Fibroblast of pulmonary artery (primary cell): ENCODE measurements at places on chromosomes 2 and 18.
A peak's percentile ranks its signal among the peaks of the same experiment; 100 is the strongest.

DNA sequence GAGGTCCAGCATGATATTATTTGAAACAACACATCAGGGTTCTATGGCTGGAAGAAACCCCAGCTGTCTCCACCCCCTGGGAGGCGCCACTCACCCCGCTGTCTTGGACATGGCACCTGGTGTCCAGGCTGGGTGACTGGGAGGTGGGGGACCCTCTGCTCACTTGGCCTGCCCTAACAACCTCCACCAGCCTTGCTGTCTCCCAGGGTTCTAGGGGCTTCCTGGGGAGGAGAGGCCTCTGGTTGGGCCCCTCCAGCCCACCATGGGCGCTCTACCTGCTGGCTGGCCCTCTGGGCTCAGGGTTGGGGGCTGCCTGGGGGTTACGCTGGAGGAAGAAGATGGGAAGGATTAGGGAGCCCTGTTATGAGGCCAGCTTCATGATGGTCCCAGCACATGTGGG lies 16.3 kb downstream of the PER2 start:
- no peak for DNase-seq

GRCh38 chr18:10851824-10852319 lies 297.5 kb downstream of the PIEZO2 start:
- DNase-seq, result peak; percentile 90

DNA sequence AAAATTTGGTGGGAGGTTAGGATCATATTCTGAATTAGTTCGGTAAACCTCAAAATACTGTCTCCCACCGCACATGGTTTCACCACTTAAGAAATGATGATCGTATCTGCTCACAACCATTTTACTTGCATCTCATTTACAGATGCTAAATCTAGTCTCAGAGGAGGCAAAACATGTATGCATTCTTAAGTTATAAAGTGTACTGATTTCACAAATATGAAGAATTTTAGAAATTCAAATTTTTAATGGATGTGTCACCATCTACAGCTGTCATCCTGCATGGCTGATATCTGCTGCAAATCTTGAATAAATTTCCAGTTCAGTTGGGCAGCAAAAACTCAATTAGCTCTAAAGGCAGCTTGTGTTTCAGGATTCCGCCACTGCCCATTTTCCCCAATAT lies 243.3 kb upstream of the KCNJ3 start:
- peak; percentile 24 for DNase-seq

DNA sequence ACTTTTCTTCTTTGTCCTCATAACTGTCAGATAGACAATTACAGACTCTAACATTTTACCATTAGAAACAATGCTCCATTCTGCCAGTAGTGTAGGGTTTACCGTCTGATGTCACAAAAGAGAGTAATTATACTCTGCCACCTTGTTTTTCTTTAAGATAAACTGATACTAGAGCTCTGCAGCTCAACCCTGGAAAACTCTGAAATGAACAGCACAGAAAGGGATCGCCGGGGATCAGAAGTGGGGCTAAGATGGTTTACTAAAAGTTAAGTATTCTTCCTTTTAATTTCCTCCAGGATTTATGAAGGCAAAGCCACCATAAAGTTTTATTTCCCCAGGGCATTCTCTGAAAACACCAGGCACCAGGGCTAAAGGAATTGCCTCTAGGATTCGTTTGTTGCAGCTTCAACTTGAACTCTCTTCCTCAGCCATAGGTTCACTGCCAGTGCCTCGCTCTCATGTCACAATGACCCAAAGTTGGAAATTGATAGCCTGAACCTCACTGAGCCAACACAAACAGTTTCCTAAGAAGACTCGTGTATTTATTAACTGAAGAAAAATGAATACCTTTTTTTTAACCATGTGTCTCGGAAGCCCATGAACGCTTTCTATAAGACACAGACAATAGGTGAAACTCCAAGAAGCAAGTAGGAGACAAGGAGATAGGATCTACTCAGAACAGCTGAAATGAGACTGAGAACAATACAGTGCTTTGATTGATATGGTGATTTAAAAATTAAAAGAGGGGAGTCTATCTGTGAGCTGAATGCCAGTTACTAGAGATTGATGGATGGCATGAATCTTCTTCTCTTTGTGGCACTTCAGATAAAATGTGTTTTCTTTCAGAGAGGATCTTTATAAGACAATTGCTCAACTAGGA lies 121.5 kb upstream of the SPATS2L start:
- DNase-seq, result no peak

DNA sequence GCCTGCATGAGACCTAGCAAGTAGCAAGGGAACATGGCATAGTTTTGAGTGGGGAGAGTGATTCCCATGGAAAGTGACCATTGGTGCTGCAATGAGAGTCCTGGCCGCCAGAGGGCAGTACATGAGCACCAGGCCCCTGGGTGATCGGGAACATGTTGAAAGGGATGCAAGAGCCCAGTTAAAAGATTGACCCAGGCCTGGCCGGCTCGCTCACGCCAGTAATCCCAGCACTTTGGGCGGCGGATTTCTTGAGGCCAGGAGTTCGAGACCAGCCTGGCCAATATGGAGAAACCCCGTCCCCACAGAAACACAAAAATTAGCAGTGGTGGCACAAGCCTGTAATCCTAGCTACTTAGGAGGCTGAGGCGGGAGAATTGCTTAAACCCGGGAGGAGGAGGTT lies 22.2 kb downstream of the FAP start:
- peak; percentile 81 for DNase-seq

GRCh38 chr2:15647622-15648590 lies 56.2 kb downstream of the DDX1 start:
- no peak for DNase-seq

GRCh38 chr18:6865251-6865650 lies 135.7 kb downstream of the ARHGAP28 start:
- no peak for DNase-seq

GRCh38 chr2:160091381-160091780 lies 29.0 kb upstream of the PLA2R1 start:
- DNase-seq, result peak; percentile 68

DNA sequence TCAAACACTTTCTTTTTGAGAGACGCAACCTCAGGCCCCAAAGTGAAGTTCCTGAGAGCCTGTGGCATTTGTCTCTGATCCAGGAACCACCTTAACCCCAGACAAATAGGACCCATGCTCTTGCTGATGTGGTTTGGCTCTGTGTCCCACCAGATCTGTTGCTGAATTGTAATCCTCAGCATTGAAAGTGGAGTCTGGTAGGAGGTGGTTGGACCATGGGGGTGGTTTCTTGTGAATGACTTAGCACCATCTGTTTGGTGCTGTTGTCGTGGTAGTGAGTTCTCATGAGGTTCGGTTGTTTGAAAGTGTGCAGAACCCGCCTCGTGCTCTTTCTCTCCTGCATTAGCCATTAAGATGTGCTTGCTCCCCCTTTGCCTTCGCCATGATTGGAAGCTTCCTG lies 252.6 kb downstream of the FAM210A start:
- DNase-seq, result no peak

GRCh38 chr2:96552315-96553175 lies 16.0 kb downstream of the ARID5A start:
- no peak for DNase-seq

DNA sequence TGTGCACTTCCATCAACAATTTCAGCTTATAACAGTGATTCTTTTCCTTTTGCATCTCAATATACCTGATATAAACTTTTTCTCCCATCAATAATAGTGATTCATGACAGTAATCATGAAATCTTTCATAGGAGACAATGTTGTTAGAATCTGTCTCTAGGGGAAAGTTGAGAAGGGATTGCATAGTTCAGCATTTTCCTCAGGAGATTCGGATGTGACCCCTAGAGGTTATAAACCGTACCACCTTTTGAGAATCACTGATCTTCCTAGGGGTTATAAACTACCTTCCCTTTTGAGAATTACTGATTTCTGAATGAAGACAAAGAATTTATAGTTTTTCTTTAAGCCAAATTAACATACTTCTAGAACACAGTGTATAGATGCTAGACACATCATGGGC lies 53.0 kb upstream of the GALNT3 start:
- DNase-seq, result no peak

DNA sequence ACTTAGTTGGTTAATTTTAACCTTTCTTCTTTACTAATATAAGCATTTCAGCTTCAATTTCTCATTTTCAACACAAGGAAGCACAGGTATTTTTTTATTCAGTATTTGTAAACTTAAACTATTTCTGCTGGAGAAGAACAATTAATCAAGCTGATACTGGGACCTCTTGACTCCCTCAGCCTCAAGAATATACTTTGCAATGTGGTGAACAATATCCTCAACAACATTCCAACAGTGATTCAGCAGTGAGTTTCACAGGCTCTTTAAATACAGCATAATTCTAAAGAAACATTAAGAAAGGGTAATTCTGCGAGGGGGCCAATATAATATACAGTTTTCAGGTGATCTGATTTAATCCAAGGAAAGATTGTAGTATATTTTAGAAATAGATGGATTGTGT lies 10.0 kb downstream of the RAPGEF4 start:
- DNase-seq, result peak; percentile 24

DNA sequence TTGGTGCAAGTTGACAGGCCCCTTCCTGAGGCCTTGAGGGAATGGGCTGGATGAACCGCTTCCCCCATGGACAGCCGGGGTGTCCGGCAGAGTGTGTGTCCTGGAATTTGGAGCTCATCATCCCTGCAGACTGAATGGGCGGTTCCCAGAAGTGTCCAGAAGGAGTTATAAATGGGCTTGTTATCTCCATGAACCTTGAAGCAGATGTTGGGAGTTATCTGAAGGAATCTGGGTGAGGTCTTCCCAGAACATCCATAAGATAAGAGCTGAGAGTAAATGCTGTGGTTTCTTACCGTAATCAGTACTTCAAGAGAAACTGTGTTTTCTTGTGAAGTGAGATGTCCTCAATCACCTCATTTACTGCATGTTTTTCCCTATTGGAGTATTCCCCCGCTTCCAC lies 21.1 kb downstream of the PLB1 start:
- DNase-seq, result no peak

DNA sequence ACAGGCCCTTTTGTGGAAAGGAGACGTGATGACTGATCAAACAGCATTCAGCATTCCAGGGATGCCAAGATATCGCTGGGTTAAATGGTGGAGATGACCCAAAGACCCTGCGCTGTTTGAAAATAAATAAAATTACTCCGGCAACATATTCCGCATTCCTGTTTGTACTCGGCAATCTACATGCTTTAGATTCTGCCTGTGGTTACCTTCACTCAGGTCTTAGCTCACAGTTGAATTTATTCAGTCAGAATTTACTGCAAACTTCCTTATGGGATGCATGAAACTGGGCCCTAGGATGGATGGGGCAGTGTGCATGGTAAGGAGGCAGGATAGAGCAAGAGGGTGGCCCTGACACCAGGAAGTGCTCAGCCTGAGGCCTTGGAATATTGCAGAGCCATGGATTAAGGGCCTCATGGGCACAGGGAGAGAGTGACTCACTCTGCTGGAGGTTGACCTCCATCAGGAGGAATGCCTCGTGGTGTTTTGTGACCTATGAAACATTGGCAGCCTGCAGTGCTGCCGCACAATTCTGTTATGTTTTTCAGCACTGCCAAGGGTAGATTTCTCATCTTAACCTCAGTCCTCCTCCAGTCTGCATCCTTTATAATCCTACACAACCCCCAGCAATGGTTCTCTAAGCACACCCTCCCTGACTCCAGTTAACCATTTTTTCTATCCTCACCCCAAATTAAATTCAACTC lies 321.4 kb downstream of the IRS1 start:
- DNase-seq, result peak; percentile 89

DNA sequence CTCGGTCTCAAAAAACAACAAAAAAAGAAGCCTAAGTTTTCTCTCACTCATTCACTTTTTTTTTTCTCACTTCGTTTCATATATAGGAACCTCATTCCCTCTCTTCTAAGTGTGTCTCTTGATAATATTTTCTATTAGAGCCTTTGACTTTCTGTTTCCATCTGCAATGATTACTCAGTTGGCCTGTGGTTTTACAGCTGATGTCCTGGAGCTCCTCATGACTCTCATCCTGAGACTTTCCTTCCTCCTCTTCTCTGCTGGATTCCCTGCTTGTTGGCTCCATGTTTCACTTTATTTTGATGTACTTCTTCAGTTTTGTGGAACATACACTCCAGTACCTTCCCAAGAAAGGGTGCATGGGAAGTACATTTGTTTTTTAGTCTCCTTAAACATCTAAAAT lies 154.2 kb upstream of the GATA6 start:
- no peak for DNase-seq

DNA sequence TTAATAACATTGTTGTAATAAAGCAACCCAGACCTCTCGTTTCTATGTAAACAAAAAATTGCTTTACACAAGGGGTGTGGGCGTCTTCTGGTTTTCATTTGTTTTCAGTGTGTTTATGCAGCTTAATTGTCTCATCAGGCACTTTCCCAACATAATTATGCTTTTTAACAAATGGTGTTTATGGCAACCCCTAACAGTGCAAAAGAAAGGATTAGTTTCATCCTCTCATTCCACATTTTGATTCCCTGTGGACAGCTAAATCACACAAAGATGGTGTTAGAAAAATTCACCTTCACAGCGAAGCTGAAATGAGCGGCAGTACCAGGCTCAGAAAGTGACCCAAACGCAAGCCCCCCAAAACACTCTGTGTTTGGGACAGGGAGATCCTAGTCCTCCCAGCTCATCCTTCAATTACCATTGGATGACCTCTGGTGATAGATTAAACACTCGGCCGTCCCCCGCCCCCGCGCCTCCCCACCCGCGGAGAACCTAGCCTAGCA lies 724 bp downstream of the FTCDNL1 start:
- no peak for DNase-seq

GRCh38 chr2:28488858-28489575 lies 6.8 kb upstream of the PLB1 start:
- DNase-seq, result no peak

DNA sequence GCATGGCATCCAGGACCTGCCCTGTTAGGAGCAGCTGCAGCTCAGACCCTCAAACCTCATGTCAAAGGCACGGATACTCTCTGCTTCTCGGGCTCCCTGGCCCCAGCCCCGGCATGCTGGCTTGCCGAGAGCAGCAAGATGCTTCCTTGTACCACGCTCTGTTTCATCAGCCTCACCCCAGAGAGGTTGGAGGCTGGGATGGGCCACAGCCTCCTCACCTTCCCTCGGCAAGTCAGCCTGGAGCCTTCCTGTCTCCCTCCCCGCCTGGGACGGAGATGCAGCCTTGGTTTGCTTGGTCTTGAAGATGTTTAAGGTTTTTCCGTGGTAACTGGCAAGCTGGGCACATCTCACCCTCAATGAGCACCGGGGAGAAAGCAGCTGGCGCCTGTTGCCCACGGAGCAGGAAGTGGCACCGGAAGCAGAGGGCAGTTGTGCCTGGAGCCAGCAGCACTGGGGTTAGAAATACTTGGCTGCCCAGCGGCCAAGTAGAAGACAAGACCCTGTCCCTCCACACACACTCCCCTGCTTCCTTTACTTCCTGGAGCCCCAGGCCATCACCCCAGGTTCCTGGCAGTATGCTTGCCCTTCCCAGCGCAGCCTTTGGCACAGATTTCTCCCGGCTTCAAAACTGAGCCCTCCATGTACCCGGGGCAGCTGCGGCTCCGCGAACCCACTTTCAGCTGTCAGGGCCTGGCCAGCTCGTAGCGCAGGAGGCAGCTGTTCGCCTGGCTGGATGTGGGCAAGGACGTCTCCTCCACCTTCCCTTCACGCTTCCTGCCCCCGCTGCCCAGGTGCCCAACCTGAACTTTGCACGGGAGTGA lies 17.4 kb downstream of the FBLN7 start:
- DNase-seq, result no peak
